ENCODE measurements at places on chromosomes 3 and 15. TPM values are rescaled to one million over a fixed set of nuclear protein-coding genes. Genes with fewer than 3 reads are reported as not detected.
A peak's percentile ranks its signal among the peaks of the same experiment; 100 is the strongest.

Gene CHCHD4
- 19.7 TPM for total RNA-seq

Gene NEK10
- total RNA-seq, result 0.70 TPM

Gene CMTM7
- total RNA-seq, result 49.8 TPM

Gene CACNA2D2
- 1.1 TPM for total RNA-seq

DNA sequence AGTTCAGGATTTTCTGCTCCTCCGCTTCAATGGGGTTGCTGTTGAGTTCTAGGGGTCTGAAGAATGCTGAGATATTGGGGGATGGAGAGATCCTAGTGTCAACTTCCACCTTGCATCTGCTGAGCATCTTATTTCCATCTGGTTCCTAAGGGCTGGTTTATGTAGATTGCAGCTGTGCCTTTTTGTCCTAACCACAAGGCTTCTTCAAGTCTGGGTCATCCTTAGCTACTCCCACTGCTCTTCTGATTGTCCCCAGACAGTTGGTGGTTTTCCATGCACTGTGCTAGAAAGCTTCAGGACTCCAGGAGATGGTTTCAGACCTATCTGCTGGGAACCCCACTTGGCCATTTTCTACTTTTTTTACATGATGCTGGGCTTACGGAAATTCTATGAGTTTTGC is 125.0 kb downstream of the IL20RB start:
- no peak for DNase-seq

- DNase-seq, result no peak
These were observed 61.6 kb downstream of the TMEM39A start for GRCh38 chr3:119401503-119402440.

Gene FSIP1
- 0.50 TPM for total RNA-seq

Gene C3orf49
- not detected for total RNA-seq

Gene SHF
- total RNA-seq, result 4.5 TPM

DNA sequence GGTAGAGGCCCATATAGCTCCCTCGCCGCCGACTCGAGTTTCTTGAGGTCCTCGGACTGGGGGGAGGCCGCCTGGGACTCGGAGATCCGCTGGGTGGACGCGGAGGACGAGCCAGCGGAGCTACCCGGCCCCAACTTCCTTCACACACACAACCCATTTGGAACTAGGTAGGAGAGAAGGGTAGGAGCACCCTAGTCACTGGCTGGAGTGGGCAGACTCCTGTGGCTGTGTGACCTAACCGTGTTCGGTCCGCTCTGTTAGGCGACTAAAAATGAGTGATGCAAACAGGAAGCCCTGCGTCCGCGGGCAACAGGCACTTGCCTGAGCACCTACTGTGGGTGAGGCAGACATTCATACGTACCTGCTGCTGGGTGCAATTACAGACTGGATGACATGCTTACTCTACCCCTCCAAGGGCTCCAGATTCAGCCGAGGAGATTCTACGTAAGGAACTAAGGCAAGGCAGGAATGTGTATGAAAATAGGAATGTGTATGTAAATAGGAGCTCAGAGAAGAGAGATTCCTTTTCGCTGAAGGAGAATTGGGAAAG is 4.6 kb upstream of the SIN3A start:
- peak; percentile 84 for DNase-seq

- DNase-seq, result no peak
These were observed 744 bp upstream of the CCDC32 start for GRCh38 chr15:40565333-40566238.

GRCh38 chr15:36658898-36659639 is 79.6 kb downstream of the CDIN1 start:
- DNase-seq, result no peak

Gene GPR62
- not detected for total RNA-seq

DNA sequence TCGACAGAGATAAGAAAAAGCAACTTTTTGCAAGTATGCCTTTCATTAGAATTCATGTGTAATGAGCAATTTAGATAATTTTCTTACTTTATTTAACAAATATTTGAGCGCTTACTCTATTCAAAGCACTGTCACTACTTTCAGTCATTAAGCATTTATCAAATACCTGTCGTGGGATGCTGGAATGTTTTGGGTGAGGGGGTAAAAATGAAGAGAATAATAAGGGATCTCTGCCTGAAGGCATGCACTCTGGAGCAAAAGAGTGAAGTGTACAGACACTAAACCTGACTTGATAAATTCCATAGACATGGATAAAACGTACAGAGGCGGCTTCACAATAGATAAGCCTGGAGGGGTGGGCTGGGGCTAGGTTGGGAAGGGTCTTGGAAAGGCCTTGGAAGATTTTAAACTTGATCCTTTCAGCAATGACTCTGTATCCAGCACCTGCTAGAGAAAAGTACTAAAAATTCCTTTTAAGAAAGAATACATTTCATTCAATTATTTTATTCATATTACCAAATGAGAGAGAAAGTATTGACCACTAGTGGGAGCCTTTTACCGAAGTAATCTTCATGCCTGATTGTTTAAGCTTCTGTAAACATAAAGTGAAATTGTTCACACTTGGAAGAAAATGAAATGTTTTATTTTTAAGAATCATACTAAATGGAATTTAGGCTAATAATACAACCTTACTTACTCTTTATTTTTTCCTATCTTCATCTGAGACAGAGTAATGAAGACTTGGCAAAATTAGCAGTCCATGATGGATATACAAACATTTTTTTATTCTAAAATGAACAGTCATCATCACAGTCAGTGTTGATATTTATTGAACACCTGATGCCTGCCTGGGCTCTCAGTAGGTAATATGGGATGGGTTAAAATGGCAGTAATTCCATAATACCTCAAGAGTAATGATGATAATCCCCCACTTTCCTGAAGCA is 113.2 kb downstream of the PPP2R3A start:
- no peak for DNase-seq

GRCh38 chr3:142801746-142802145 is 77.9 kb downstream of the TRPC1 start:
- DNase-seq, result no peak

- DNase-seq, result no peak
These were observed 39.4 kb upstream of the LIMD1 start for GRCh38 chr3:45555086-45555591.

DNA sequence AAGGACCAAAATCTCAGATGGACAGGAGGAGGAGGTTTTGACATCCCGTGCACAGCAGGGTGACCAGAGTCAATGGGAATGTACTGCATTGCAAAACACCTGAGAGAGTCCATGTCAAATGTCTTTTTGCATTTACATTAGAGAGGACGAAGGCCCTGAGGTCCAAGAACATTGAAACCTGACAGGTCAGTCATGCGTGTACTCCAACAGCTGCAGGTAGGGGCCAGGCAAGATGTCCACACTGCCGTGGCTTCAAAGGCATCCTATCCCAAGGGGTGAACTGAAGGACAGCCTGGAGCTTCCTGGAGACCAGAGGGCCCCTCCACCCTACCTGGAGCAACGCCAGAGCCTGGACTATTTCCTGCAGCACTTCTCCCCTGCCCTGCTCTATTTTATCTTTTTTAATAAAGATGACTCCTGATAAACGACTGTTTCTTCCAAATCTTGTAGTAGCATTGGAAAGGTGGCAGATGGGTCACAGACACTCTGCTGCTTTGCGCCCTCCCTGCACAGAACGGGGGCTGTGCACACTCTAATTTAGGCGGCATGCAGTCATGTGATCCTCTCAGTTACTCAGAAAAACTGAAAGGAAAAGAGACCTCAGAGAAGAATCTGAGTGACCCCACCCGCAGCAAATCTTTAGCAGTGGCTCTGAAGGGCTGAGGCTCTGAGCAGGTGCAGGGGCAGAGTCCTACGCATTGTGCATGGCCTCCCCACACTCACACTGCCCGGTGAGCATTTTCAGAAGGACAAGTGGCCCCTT is 68.2 kb downstream of the HMCES start:
- no peak for DNase-seq

Gene DNAH1
- total RNA-seq, result 13.9 TPM

GRCh38 chr3:158244274-158244673 is 134.4 kb downstream of the RSRC1 start:
- no peak for DNase-seq

- no peak for DNase-seq
These were observed 15.3 kb upstream of the HERC1 start for GRCh38 chr15:63848879-63849551.

DNA sequence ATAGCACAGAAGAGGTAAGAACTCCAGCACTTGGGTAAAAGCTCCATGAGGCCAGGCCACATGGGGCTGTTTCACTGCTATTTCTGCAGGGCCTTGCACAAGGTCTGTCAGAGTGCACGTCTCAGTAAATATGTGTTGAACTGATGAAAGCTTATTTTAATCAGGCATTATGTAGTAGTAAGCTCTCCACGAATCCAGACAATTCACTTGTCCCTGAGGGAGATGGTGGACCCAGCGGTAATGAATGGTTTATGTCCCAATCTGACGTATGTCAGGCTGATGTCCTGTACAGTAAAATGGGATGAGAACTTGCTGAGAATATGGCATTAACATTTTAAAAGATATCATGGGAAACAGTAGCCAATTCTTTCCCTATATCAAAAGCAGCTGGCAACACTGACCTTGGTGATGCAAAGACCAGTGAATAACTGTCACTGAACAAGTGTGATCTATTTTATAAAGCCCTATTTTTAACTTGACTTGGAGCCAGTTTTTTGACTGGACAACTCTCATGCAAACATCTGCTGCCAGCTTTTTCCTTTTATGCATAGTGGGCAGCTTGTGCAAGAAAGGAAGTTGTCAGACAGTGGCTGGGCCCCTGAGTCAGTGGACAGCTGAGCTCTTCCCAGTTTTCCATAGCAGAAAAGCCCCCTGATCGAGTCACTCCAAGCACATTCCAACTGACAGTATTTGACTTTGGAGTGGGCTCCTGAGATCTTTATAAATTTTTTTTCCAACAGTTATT is 519.8 kb upstream of the MDFIC2 start:
- DNase-seq, result no peak

Gene RPUSD3
- 61.7 TPM for total RNA-seq

DNA sequence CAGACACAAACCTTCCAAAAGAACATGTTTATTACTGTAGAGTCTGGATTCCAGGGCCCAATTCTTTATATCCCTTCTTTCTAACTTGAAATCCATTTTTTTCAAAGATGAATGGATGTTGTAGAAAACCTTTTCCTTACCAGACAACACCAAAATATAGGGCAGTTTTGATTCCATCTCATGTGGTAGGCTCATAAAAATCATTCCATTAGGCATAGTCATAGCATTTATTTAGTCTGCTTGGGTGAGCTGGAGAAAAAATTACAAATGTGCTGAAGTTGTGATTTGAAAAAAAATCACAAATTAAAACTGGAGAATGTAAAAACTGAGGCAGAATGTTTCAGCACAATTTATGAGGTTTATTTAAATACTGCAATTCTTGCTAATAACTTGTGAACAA is 199.3 kb upstream of the TBC1D5 start:
- no peak for DNase-seq

GRCh38 chr15:26651909-26652308 is 121.0 kb downstream of the GABRB3 start:
- no peak for DNase-seq

GRCh38 chr15:25767356-25768151 is 95.6 kb downstream of the ATP10A start:
- DNase-seq, result peak; percentile 26

Gene SMCO1
- total RNA-seq, result not detected

- no peak for DNase-seq
These were observed 364.7 kb downstream of the FHIT start for GRCh38 chr3:60886518-60886917.

Gene CD200R1
- 9.5 TPM for total RNA-seq

DNA sequence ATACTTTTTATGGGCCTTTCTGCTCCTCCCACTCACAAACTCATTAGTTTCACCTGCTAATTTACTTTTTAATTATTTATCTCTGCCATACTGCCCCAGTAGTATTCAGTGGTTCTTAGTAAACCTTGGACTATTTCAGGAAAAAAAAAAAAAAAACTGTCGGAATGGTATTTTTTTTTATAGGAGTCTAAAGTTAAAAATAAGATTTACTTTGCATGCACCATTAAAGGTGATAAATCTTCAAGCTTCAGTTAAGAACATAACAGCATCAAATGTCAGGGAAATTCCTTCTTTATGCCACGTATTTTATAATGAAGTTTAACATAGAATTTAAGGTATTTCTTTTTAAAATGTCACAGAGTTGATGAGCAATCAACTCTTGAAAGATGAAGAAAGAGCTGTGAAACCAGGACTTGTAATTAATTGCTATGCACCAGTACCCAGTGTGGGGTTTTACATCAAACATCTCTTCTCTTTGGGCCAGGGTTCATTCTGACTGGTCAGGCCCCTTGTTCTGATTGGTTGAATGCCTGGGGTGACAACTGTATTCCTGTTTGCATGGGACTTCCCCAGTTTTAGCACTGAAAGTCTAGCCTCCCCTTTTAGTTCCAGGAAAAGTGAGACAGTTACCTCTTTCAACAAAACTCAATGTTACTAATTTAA is 40.3 kb upstream of the PTPRG start:
- peak; percentile 47 for DNase-seq

All from activated CD8-positive, alpha-beta memory T cell treated with anti-CD3 and anti-CD28 coated beads, Interleukin-2, amount 10 ng/mL, durations not matched to agents 7 days and 5 days (primary cell).